CD14-positive monocyte (primary cell): ENCODE measurements at places on chromosomes 2 and 18.

DNA sequence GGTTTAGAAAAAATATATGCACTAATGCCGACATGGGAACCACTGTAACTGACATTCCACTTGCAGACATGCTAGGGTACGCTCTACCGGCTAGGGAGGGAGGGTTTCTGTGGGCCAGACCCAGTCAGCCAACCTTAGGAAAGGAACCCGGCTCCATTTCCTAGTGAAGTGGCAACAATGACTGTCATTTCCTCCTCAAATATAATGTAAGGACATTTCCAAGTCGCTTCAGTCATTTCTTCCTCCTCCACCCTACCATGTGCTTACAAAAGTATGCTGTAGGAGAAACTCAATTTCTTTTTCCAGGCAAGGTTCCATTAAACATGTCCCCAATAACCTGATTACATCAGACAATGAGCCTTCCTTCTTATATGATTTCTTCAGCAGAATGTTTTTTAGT is 64.3 kb upstream of the PSMD14 start:
- DNase-seq, result no peak

DNA sequence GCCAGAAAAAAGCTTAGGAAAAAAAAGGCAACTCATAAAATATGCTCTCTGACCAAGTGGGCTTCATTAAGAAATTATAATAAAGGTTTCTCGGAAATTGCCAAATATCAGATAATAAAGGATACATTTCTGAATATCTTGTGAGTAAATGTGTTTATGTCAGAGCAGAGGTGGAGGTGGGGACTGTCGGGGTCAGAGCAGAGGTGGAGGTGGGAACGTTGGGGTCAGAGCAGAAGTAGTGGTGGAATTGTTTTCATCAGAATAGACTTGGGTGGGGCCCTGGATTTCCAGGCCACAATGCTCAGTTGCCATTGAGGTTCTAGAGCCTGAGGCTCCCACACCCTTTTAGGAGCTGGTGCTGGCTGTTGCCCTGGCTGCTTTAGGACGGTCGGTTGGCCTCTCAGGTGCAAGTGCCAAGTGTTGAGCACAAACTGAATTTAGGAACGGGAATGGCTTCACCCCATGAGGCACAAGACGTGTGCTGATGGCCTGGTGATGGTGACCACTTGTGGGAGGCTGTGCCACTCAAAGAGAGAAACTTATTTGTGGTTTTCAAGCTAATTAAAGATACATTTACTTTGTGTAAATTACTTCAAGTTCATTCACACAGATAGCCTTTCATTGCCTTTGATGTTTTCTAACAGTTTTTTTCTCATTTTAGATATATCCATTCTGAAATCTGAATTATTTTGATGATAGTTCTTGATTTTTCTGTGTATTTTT is 131.5 kb downstream of the ATP9B start:
- DNase-seq, result peak; percentile 22

DNA sequence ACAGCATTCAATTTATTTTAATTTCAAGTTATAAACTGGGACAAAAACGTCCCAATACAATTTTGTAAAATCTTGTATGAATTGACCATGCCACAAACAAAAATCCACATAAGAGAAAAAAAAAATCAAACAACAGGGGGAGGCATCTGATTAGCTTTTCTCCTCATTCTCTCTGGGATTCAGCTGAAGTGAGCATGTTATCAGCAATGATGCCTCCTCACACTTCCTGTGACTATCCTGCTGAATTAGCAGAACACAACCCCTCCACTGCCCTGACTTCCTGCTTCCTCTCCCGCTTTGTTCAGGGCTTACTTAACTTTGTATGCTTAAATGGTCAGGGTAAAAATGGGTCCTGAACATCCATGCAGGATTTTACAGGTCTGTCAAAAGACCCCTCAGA is 132.2 kb upstream of the ITGB6 start:
- peak; percentile 21 for DNase-seq

GRCh38 chr2:70301344-70302194 is at the start of gene FAM136A:
FAM136A (minus strand) TSS chr2:70302067; CDS start chr2:70302011, 56 bp downstream.
- DNase-seq, result peak; percentile 73

GRCh38 chr2:135650721-135651120 is 90.9 kb upstream of the UBXN4 start:
- DNase-seq, result no peak

GRCh38 chr2:20986024-20986939 is 57.6 kb downstream of the APOB start:
- no peak for DNase-seq

- DNase-seq, result peak; percentile 68
Observed at GRCh38 chr2:203688798-203689197, 17.6 kb upstream of the CD28 start.

- no peak for DNase-seq
Observed at GRCh38 chr2:188852772-188853171, 121.4 kb upstream of the COL3A1 start.

GRCh38 chr2:31522786-31523185 is 58.0 kb downstream of the SRD5A2 start:
- DNase-seq, result no peak

GRCh38 chr2:139721411-139721995 is 941.3 kb upstream of the NXPH2 start:
- DNase-seq, result no peak

- no peak for DNase-seq
Observed at GRCh38 chr2:180583441-180584140, 396.8 kb upstream of the UBE2E3 start.

GRCh38 chr2:221156062-221156734 is 415.9 kb downstream of the EPHA4 start:
- DNase-seq, result no peak

- DNase-seq, result no peak
Observed at GRCh38 chr2:240957656-240958365, 40.6 kb upstream of the SNED1 start.

DNA sequence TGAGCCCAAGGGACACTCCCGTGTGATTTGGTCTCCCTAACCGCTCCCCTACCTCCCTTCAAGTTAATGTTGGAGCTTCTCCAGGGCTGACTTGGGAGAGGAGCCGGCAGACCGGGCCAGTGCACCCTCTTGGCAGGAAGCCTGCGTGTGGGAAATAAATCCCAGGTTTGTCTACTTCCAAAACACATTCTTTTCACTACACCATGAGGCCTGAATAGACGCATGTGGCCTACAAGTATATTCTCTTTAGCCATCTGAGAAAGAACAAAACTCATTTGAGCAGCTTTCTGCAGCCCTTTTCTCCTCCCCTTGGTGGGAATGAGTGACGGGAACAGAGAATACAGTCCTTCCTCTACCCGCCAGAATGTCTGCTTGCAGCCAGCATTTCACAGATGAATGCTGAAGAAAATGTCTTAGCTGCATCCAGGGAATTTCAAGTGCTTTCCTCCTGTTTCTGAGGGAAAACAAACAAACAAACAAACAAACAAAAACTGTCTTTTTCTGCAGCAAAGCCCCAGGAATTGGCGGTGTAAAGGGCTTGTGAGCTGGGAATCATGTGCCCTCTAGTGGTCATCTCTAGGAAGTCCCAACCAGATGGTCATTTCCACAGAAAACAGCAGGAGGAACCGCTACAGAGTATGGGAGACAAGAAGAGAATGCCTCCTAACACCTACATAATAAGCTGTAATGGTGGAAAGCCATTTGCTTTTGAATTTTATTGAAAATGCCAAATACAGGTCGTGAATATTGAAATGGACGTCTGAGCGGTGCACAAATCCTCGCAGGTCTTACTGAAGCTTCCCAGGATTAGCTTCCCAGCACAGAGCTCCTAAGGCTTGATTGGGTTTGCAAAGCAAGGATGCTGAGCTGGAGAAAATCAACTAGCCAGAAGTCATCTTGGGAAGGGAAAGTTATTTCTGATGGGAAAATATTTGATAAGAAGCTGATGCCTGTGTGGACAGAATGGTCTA is 41.2 kb upstream of the DAPL1 start:
- peak; percentile 36 for DNase-seq

- no peak for DNase-seq
Observed at GRCh38 chr2:205568620-205569019, 113.7 kb upstream of the NRP2 start.

GRCh38 chr2:25308599-25308998 is 33.1 kb downstream of the DNMT3A start:
- no peak for DNase-seq

- peak; percentile 57 for DNase-seq
Observed at GRCh38 chr18:12946549-12947284, 1.1 kb upstream of the SEH1L start.

- no peak for DNase-seq
Observed at GRCh38 chr2:16869711-16870110, 204.1 kb upstream of the CYRIA start.

DNA sequence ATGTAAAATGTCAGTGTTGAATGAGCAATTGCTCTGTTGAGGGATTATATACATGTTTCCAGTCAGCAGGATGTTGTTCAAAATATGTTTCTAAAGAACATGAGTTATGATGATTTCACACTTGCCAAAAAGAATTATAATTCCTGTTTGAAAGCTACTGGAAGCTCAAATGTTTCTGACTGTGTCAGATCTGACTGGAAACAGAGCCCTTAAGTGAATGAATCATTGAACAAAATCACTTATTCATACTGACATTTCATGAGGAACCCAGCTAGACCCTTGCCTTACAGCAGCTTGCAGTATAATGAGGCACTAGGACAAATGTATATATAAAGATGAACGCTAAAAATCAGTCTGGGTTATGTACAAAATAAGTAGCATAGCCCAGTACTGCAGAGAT is 35.4 kb upstream of the ITGAV start:
- DNase-seq, result no peak

DNA sequence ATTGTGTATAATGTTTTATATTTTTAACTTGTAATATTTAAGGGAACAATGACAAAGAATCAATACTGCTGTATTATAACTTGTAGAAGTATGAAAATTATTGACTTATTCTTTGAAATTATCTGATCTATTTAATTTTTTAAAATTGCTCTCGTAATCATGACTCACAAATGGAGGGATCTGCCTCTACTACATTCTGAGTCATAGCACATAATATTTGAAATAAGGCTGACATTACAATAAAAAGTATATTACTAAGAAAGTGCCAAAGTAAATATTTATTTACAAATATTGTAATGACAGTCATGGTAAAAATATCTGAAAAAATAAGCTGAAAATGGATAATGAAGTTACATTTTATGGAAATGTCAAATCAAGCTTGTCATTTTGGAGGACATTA is 1144.6 kb upstream of the CDH2 start:
- no peak for DNase-seq

DNA sequence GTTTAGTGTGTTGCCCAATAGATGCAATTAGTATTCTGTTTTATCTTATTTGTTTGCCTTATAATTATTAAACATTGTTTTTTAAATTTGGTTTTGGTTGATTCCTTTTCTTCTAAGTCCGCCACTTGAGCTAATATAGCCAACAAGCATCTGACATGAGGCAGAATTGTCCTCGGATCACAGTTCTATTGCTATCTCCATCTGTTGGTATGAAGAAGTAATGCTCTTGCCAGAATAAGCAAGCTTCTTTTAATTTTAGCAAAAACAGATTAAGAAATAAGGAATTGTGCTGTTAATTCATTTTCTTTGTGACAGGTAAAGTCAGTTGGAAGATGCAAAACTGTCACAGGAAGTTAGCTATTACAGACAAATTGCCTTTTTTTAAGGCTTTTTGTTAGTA is 54.3 kb downstream of the R3HDM1 start:
- no peak for DNase-seq

- DNase-seq, result no peak
Observed at GRCh38 chr2:37013315-37013641, 46.9 kb upstream of the STRN start.

- no peak for DNase-seq
Observed at GRCh38 chr2:67684991-67685390, 287.9 kb downstream of the ETAA1 start.

DNA sequence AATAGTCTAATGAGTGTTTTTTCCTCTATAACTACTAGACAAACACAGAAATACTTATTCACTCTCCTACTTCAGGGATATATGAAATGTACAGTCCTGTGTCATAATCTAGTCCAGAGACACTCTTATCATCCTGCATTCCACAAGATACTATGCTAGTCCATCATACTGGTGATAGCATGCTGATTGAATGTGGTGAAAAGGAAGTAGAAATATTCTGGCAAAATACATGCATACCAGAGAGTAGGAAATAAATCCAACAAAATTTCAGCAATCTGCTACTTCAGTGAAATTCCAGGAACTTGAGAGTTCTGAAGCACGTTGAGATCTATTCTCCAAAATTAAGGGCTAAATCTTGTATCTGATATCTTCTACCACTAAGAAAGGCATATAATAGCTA is 353.9 kb downstream of the PID1 start:
- DNase-seq, result no peak

DNA sequence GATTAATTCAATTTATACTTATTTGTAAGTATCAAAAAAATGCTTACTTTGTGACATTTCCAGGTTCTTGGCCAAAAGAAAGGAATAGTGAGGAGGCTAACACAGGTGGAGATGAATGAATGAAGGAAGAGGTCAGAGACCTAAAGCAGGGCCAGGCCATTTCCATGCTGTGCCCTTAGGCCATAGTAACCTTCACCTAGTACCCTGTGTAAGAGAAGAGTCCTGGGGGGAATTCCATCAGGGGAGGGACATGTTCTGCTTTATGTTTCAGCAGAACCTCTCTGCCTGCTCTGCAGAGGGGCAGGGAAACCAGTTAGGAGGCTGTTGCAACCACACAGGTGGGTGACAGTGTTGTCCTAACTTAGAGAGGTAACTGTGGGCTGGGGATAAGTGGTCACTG is 204.2 kb upstream of the CDH20 start:
- no peak for DNase-seq

GRCh38 chr2:16394072-16394985 is 271.3 kb downstream of the CYRIA start:
- no peak for DNase-seq

GRCh38 chr2:38825956-38826355 is 47.9 kb downstream of the GEMIN6 start:
- DNase-seq, result no peak

GRCh38 chr2:170500770-170501169 is 214.4 kb upstream of the SP5 start:
- no peak for DNase-seq

DNA sequence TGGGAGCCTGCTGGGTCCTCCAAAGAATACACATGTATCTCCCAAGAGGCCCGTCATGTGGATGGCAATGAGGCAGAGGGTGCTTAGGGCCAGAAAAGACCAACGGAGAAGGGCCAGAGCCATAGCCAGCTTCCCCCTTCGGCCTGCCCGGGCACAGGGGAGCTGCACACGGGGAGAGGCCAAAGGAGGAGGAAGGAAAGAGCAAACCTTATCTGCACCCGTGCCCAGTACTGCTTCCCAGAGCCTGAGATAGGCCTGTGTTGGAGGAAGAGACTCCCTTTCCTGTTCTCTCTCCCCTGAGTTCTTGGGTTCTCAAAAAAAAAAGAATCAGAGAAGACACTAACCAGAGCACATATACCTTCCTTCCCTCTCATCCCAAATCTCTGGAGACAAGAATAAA is 250.3 kb downstream of the ANAPC1 start:
- DNase-seq, result no peak
